Thyroid gland (tissue), 4 donors: ENCODE measurements at places on chromosomes 3 and 15. TPM values are rescaled to one million over a fixed set of nuclear protein-coding genes. Genes with fewer than 3 reads are reported as not detected.

Gene TM4SF18
- 23.4 TPM for total RNA-seq

Gene CCR9
- total RNA-seq: not detected

Gene PRR20G
- total RNA-seq: not detected

Gene ATP8B4
- total RNA-seq: 7.4 TPM

Gene FEZF2
- total RNA-seq: not detected

- no peaks in the 10 kb centered on the region for H3K27me3 ChIP-seq
- no peaks in the 10 kb centered on the region for H3K36me3 ChIP-seq
- DNase-seq: no peak
- no peak overlapping the region for H3K4me3 ChIP-seq
- no peak overlapping the region for H3K27ac ChIP-seq
- H3K4me1 ChIP-seq: peaks cover 8% of the 10 kb centered on the region
Measured at GRCh38 chr3:114518206-114518808, 224.5 kb downstream of the TIGIT start.

DNA sequence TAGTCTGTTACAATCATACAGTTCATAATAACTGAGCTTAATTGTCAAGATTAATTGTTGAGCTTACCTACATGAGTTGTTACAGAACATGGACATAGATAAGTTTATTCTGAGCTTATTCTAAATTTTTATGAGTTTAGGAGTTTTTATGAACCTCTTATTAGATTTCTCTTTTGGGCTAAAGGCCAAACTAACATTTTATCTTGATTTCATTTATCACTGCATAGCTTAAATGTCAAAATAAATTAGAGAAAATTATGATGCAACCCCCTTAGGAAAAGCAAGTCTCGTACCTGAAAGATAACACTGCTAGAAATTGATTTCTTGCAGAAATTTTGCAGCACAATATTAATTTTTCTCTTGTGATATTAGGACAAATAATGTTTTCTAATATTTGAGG, 54.5 kb downstream of the CNTN6 start:
- H3K27ac ChIP-seq: no peak overlapping the region
- no peaks in the 10 kb centered on the region for H3K36me3 ChIP-seq
- no peak overlapping the region for H3K4me3 ChIP-seq
- H3K27me3 ChIP-seq: no peaks in the 10 kb centered on the region
- H3K4me1 ChIP-seq: no peaks in the 10 kb centered on the region

- H3K27me3 ChIP-seq: no peaks in the 10 kb centered on the region
- H3K27ac ChIP-seq: no peak overlapping the region
- DNase-seq: no peak
- peaks cover 3% of the 10 kb centered on the region for H3K4me1 ChIP-seq
- H3K36me3 ChIP-seq: no peaks in the 10 kb centered on the region
- no peak overlapping the region for H3K4me3 ChIP-seq
Measured at GRCh38 chr3:14284694-14285547, 106.3 kb downstream of the LSM3 start.

GRCh38 chr15:64568765-64569164, 108.4 kb downstream of the ZNF609 start:
- peaks cover 29% of the 10 kb centered on the region for H3K4me1 ChIP-seq
- H3K4me3 ChIP-seq: no peak overlapping the region
- H3K36me3 ChIP-seq: no peaks in the 10 kb centered on the region
- no peak for DNase-seq

DNA sequence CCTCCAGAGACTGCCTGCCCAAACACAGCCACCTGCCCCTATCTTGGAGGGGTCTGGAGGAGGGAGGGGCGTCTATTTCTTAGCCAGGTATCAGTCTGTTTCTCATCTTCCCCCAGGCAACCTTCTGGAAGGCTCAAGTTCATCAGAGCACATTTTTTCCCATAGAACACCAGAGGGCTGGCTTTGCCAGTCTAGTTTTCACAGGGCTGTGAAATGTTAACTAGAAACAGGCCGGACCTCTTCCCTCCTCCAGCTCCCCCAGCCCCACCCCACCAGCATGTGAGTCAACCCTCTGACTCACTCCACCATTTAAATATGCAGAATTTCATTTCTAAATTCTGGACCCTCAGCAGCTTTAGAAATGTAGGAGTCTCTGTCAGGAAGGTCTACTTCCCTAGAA, 66.9 kb downstream of the SLCO2A1 start:
- no peak overlapping the region for H3K27ac ChIP-seq
- no peaks in the 10 kb centered on the region for H3K36me3 ChIP-seq
- H3K27me3 ChIP-seq: no peaks in the 10 kb centered on the region
- H3K4me3 ChIP-seq: no peak overlapping the region
- DNase-seq: no peak
